AG20443 (cell line): ENCODE measurements at places on chromosomes 2 and 18.

DNA sequence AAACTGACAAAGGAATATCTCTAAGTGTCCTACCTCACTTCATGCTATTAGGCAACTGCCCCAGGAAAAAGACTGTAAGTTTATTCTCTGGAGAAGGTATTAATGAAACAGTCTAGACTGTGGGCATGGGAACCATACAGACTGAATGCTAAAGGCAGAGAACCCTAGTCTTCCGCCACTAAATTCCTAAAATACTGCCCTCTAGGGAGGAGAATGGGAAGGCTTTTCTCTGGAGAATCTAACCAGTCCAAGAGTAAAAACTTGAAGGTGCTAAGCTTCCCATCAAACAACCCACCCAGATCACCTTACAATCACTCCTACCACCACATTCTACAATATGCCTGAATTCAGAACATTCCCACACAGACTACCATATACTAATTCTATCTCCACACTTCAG, 3.4 kb downstream of the SRBD1 start:
- peak; percentile 15 for DNase-seq

DNA sequence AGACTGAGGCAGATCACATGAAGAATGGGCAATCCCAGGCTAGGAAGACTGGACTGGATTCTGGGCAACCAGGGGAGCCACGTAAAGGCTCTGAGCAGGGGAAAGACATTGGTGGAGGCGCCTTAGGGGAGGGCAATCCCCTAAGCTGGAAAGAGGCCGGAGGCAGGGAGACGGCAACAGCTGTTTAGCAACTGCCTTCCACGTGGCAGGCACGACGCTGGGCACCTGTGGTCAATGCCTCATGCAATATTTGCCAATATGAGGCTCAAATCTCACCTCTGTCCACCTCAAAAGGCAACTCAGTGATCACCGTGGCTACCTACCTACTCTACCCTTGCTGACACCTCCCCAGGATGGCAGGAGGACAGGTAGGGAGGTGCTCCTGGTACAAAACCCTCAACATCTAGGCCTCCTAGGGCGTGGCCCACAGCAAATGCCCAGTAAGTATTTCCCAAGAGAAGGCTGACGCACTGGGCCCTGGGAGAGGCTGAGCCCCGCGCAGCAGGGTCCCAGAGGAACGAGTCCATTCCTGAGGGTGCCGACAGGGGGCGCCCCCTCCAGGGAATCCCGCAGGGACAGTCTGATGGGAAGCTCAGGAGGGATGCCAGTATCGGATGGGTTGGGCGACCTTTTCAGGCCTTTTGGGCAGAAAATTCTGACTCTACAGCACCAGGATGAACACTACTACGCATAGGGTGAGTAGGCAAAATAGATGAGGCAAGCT, 8.9 kb downstream of the BOLA3 start:
- DNase-seq = no peak

DNA sequence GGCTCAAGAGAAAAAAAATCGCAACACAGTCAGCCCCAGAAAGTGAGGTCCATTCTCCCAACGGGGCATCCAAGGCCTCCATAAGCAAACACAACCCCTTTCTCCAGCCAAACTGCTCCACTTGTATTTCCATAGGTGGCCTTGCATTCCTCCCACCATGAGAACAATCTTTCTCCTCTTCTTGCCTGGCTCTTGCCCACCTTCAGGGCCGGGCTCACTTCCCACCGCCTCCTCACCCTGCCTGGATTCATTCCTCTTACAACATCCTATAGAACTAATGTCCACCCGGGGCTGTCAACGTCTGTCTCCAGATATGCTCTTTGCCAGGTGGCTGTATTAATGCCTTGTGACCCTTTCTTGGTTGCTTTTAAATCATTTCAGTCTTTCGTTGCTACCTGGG, 124.5 kb downstream of the SMAD7 start:
- DNase-seq = no peak

DNA sequence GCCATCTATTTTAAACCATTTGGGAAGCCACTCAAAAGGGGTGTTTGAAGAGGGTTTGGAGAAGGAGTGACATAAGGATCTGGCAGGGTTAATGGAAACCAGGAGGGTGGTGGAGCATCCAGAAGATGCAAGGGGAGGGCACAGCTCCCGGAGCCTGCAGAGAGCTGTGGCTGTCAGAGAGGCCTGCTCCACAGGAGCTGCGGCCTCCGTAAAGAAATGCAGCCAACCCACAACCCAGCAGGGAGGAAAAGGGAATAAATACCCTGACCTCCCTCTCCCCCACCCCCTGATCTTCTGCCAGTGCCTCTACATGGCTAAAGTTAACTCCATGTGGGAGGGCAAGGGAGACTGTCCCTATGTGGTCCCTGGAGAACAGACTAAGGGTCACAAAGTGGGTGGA, 567.1 kb upstream of the POU3F3 start:
- no peak for DNase-seq

DNA sequence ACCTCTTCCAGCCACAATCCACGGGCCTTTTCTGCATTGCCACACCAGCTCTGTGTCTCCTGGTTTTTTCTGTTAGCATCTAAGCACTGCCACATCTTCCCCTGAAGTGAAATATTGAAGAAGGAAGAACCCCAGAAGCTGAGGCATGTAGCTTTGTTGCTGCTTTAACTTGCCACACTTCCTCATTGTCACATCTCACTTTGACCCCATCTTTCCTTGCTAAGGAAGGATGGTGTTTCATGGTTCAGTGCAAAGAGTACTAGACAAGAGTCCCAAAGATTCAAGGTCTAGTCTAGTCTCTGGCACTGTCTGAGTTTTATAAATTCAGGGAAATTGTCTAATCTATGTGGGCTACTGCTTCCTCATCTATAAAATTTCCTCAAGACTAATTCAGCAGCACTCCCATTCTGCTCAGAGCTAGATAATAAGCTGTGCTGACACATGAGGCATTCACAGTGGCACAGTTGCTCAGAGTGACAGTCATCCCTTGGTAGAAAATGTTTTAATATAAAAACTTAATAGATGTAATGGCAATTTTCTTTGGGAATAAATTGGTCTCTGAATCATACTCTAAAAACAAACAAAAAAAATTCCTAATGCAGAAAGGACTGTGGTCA, 483.0 kb upstream of the ID2 start:
- DNase-seq = no peak

DNA sequence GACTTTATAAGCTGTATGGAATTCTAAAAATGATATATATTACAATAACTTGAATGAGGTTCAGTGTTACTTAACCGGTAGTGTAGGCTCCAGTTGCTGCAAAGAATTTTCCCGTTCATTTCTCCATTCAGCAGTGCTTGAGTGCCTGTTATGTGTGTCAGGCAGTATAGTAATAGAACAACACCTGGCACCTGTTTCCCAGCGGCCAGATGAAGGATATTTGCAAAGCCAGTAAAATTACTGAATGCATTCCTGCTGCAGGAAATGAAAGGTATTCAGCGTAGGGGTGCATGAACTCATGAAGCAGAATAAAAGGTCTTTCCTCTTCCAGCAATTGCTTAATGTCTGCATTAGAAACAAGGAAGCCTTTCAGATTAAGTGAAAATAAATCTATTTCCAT, 18.8 kb downstream of the YPEL5 start:
- DNase-seq = no peak

GRCh38 chr2:30775833-30776232, 31.4 kb downstream of the CAPN13 start:
- no peak for DNase-seq

DNA sequence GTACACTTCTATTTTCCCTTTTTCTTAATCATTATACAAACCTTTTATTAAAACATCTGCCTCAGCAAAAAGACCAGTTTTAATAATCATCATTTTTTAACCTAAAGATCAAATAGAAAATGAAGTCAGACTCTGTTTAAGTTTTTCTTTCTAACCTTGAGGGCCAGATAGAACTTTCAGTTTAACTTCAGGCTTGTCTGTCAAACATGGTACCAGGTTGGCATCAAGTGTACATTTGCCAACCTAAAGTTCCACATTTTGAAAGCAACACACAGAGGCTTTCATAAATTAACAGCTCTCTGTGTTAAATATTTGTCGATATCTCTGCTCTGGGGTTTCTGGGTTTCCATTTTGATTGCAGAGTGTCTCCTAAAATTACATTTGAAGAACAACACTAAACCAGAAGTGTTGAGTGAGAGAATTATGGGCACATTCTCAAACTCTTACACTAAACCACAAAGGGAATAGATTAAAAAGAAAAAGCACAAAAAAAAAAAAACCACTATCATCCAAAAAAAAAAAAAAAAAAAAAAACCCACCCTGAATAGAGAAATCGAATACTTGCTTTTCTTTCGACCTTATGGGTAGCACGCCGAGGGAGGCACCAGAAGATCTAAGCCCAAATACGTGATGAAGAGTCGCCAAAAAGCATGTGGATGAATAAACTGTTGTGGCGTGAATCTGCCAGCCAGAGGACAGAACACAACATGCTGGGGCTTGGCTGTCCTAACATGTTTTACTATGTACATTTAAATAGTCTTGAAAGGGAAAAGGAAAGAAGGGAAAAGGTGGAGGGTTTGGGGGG, 166.2 kb downstream of the TCF4 start:
- peak; percentile 39 for DNase-seq

DNA sequence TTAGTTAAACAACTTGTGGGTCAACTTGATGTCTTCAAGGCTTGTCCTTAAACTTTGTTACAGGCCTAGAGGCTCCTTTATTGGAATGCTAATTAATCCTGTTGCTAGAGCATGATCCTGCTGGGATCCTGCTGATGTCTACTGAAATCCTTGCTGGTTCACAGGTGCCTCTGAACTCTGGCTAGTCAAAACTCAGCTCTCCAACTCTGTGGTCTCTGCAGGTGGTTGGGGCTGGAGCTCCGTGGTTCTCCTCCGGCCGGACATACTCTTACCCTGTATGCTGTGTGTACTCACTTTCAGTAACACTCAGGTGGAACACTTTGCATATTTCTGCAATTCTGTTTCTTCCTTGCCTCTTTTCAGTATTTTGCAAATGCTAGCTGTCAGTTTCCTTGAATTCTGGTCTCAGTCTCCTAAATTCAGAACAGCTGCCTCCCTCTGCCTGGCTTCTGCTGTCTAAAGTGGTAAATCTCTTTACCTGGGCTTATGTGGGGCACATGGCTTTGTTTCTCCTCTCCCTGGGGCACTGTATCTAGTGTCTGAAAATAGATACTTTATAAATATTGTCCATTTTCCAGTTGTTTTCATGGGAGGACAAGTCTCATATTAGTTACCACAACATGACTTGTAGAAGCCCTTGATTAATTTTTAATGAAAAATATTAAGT, 113.0 kb downstream of the ATP9B start:
- DNase-seq = no peak

- DNase-seq = peak; percentile 25
Measured at GRCh38 chr2:186590759-186591505, 1.1 kb downstream of the ITGAV start.

DNA sequence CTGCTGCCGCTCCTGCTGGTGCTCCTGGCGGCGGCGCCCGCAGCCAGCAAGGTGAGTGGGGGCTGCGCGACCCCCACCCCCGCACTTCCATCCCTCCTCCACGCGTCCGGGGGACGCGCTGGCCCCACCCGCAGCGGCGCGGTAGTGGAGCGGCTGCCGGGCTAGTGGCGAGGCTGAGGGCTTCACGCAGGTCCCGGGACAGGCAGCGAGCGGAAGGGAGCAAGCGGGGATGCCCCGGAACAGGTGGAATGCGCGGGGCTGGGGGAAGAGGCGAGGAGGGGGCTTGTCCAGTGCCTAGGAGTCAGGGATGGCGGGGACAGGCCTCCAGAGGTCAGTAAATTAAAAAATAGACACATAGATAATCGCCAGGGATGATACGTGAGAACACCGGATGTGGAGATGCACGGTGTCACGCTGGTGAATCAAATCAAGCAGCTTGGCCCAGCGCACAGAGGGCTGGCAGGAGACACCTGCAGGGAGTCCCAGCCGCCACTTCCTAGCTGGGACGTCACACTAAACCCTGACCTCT, 403 bp downstream of the COL4A3 start:
- DNase-seq = peak; percentile 12

- no peak for DNase-seq
Measured at GRCh38 chr2:191173206-191173605, 22.4 kb upstream of the STAT4 start.

DNA sequence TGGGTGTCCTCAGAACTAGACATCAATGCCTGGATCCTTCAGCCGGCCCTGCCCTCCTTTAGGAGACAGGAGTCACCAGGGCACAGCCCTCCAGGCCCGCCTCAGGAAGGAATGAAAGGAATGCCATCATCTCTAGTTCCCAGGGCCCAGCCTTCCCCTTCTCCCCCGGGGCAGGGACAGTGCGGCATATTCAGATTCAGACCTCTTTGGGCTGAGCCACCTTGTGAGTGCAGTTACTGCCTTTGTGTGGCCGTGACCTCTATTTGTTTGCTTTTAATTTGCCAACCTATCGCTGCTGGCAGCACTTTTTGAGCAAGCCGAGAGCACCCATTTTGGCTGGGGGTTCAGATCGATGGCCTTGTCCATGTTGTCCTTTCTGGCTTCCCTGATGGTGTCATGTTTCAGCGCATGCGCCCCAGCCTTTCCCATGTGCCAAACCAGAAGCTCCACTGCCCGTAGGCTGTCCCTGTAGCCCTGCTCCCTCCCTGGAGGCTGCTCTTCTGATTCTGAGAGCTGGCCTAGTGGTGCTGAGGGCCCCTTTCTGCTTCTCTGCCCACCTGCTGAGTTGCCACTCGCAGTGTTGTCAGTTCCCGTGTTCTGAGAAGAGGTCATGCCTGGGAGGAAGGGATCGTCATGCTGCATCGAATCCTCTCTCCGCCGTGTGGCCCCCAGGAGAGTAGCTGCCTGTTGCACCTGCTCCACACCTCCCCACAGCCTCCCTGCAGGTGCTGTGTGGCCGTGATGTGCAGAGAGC, 10.9 kb downstream of the ANKRD23 start:
- DNase-seq = peak; percentile 80

DNA sequence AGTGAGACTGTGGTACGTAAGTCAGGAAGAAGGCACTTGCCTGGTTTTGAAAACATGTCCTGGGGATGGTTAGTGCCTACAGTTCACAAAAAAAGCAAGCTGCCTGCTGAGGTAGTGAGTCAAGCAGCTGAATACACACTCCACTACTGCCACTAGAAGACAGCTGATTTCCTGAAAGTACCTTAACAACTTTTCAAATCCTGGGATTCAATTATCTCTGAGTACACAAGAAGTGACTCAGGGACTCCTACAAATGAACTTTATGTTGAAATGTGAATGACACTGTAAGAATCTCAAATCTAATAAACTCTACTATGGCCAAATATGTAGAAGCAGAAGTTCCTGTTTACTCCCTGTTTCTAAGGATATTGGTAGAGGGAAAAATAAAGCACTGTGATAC, 58.0 kb upstream of the ARL5A start:
- DNase-seq = no peak

DNA sequence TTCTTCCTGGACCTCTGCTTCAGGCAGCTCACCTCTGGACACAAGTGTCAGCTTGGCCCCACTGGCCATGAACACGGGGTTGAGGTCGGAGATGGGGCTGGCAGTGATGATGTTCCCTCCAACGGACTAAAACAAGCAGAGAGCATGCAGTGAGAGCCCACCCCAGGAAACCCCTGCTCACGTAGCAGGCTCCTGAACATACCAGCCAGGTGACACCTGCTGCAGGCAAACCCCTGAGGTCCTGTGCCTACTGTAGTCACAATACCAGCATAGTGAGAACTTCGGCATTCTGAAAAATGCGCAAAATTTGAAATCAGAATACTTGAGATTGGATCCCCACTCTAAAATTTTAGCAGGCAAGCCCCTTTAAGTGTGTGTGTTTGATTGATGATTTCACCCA, 32.9 kb downstream of the XDH start:
- no peak for DNase-seq

GRCh38 chr18:25058521-25058920, 293.4 kb downstream of the ZNF521 start:
- no peak for DNase-seq
